Naive thymus-derived CD8-positive, alpha-beta T cell (primary cell): ENCODE measurements at places on chromosomes 16 and 17.
A peak's percentile ranks its signal among the peaks of the same experiment; 100 is the strongest.

DNA sequence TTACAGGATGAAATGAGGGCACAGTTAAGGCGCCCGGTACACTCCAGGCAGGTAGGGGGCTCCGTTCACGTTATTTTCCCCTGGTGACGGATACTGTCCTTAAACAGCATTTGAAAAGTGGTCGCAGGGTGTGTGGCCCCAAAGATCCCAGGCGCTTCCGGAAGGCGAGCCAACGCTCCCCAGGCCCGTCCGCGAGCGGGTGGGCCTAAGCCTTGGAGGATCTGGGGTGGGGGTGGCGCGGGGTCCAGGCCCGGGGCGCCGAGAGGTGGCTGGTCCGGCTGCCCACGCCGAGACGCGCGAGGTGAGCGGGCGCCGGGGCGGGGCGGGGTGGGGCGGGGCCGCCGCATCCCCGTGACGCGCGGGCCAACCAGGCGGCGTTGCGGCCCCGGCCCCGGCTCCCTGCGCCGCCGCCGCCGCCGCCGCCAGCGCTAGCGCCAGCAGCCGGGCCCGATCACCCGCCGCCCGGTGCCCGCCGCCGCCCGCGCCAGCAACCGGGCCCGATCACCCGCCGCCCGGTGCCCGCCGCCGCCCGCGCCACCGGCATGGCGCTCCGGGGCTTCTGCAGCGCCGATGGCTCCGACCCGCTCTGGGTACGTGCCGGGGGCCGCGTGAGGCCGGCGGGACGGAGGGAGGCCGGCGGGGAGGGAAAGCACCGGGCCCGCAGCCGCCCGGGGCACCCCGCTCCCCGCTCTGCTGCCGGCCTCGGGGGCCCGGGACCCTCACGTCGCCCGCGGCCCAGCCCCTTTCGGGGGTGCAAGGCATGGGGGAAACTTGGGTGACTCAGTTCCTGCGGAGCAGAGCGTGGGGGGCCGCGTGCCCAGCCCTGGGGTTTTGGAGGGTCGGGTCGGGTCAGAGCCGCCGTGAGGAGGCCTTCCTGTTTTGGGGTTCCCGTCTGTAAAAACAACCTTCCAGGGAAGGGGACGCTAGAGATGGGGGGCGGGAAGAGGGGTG, at the start of gene ABCC1:
Gene ABCC1, plus strand, starts transcription at position 407 of the 951 bp plus-strand sequence. Its CDS starts 136 bp downstream, at position 543.
- peak; percentile 57 for DNase-seq

GRCh38 chr17:1769822-1770477, 8.1 kb downstream of the SERPINF1 start:
- DNase-seq: no peak

- no peak for DNase-seq
These were observed 14.5 kb downstream of the NGFR start for GRCh38 chr17:49509588-49509917.

- no peak for DNase-seq
These were observed 20.3 kb downstream of the MSI2 start for GRCh38 chr17:57276621-57277020.

GRCh38 chr16:24815021-24815420, 30.7 kb upstream of the SLC5A11 start:
- no peak for DNase-seq

- DNase-seq: no peak
These were observed 20.6 kb downstream of the PRKAR1A start for GRCh38 chr17:68532826-68533225.

- peak; percentile 28 for DNase-seq
These were observed at the start of gene ST6GALNAC2 for GRCh38 chr17:76585649-76586593. Gene ST6GALNAC2 (minus strand): TSS chr17:76585860. CDS start chr17:76585808, 52 bp downstream.

DNA sequence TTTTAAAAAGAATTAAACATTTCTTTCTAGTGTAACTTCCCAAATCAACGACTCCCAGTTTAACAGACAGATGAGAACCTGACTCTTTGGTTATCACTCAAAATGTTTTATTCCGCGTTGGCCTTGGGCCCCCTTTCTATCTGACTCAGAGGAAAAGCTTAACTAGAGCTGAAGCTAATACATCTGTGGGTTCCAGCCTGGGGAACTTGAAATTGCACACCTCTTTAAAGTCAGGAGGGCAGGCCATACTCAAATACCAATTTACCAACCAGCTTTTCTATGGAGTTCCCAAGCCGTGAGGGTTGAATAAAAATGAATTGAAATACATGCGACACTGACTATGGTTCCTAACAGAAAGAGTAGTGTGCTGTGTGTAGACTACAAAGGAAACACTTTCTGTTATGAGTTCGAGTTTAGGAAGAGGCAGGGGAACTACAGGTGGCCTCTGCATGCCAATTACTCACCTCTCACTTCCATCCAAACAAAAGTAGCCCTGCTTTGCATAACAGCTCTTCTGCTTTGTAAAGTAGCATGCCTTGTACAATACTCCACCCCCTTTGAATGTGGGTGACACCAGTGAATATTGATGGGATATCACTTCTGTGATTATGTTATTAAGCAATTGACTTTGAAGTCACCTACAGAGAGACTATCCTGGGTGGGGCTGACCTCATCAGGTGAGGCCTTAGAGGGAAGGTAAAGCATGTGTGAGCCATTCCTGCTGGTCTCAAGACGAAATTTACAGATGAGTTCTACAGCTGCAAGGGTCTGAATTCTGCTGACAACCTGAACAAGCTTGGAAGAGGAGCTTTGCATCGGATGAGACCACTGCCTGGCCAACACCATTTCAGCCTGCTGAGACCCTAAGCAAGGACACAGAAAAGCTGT, 92.1 kb downstream of the WDR59 start:
- no peak for DNase-seq

GRCh38 chr16:47905771-47906170, 250.0 kb downstream of the ABCC12 start:
- no peak for DNase-seq

DNA sequence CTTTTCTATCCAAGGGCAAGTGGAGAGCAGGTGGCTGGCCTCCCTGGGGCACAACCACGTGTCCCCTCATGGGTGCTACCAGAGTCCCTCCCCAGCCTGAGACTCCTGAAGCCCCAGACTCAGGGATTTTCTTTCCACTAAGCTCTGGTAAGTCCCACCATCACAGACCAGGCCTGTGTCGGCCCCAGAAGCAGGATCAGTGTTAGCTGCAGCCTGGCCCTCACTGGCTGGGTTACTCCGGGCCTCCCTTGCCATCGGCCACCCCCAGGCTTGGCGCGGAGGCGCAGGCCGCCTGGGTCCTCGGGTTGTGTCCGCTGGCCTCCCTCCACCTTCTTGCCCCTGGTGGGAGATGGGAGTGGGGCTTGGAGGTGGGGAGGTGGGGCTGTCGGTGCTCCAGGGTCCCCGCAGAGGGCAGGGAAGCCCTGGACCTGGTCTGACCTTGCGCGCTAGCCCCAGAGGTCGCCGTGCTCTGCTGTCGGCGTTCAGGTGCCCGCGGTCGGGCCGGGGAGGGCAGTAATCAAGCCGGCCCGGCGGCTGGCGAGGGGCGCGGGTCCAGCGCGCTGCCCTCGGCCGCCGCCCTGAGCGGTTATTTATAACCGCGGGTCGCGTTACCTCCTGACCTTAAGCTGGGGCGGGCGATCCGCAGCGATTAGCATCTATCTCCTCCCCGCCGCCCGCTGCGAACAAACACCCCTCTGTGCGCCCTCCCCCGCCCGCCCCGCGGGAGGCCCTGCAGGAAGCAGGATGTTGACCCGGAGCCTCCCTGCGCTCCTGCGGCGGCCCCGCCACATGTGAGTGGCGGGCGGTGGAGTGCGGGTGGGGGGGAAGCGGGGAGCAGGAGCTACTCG, 78.1 kb upstream of the TOB1 start:
- DNase-seq: peak; percentile 71

DNA sequence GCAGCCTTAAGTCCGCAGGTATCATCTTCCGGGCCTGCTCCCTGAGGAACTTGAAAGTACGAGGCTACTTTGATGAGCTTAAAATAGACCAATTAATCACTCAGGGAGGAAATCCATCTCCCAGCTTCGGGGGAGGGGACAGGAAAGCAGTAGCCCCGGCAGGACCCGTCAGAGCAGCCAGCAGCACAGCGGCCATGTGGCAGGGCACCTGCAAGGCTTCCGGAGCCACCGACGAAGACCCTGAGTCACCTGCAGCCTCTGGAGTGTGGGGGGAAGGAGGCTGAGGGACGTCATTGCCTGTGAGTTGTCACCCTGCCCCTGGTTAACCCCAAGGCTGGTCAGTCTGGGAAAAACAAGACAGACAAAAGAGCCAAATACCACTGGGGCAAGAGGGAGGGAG, 4.4 kb upstream of the CYB561 start:
- DNase-seq: no peak

GRCh38 chr17:29699283-29699682, 76.6 kb upstream of the CORO6 start:
- no peak for DNase-seq

DNA sequence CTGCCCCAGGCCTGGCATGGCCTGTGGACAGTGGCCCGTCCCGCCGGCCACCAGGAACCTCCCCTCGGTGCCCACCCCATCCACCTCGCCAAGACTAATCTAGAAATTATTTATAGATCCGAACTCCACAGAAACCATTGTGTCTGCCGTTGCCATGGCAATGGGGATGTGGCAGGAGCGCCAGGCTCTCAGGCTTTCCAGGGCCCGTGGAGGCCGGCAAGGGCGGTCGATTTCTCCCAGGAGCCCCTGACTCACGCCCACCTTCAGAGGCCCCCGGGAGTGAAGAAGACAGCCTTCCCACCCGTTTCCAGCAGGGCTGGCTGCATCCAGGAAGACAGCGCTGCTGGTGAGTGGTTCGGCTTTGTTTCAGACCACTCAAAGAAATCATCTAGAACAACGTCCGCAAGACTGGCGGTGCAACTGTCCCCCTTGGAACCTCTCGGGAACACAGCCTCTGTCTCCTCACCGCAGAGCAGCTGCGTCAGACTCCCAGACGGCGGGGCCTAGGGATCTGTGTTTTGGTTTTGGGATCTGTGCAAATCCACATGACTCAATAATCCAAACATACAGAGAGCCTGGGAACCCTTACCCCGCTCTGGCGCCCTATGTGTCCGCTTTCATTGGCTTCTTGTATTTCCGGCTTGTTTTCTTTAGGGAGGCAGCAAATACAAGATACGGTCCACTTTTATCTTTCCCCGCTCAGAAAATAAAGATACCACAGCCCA, 48.5 kb upstream of the ZCCHC14 start:
- no peak for DNase-seq

- no peak for DNase-seq
These were observed 1576.8 kb downstream of the CDH8 start for GRCh38 chr16:60459463-60459862.

- DNase-seq: no peak
These were observed 48.4 kb downstream of the CENPV start for GRCh38 chr17:16304830-16305229.

- no peak for DNase-seq
These were observed 65.8 kb downstream of the RGS9 start for GRCh38 chr17:65202844-65203571.

GRCh38 chr16:75754141-75754540, 27.9 kb upstream of the CPHXL start:
- DNase-seq: no peak
